ENCODE measurements at places on chromosomes 7 and 10. TPM values are rescaled to one million over a fixed set of nuclear protein-coding genes. Genes with fewer than 3 reads are reported as not detected.

Gene LHFPL3
- 0.39 TPM for total RNA-seq

Gene PGAM2
- total RNA-seq, result 45.8 TPM

Gene EBLN1
- not detected for total RNA-seq

Gene ADAM12
- total RNA-seq, result 22.8 TPM

Gene MRLN
- total RNA-seq, result 15.7 TPM

Gene NEUROG3
- total RNA-seq, result not detected

Gene MYL10
- total RNA-seq, result 3.2 TPM

Gene ABCB1
- total RNA-seq, result 1.1 TPM

Gene STRA8
- total RNA-seq, result not detected

Gene OR6V1
- total RNA-seq, result not detected

Gene WIPF3
- total RNA-seq, result 0.59 TPM

Gene CPXM2
- 4.9 TPM for total RNA-seq

Gene PRKG1
- 41.8 TPM for total RNA-seq

Gene IKZF1
- total RNA-seq, result 6.5 TPM

All from skin of body (tissue), 3 donors.